ENCODE measurements at places on chromosomes 2 and 18.

DNA sequence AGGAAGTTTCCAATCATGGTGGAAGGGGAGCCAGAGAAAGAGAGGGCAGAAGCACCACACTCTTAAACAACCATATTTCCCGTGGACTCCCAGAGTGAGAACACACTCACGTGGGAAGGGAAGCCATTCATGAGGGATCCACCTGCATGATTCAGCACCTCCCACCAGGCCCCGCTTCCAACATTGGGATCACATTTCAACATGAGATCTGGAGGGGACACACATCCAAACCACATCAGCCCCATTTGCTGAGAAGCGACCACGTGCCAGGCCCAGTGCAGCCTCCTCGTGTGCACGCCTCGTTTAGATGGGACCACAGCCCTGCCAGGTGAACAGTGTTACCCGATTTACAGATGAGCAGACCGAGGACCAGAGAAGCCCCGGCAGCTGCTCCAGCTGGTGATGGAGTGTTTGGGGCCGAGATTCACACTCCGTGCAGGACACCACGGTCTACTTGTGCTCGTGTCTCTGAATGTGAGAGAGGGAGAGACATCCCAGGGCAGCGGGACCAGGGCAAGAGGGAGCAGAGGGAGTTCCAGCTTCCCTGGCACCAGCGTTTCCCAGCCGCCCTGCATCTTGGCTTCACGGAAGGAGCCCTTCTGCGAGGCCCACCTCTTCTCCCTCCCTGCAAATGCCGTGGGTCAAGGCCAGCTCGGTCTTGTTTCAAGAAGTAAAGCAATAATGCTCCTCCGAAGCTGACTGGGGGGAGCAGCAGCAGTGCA, 76.9 kb upstream of the ODC1 start:
- DNase-seq: no peak

DNA sequence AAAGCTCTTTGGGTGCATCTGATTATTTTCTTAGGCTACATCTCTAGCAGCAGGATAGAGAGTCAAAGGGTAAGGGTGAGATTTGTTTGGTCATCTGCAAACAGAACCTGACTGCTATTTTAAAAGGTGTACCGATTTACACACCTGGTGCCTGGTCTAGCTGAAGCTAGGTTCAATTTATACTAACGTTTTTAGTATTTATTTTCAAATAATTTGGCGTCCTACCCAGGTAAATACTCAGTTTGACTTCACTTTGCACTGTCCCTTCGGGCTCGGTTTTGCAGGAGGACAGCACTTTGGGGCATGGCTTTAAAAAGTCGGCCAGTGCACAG, 683 bp downstream of the PTRHD1 start:
- DNase-seq: no peak

DNA sequence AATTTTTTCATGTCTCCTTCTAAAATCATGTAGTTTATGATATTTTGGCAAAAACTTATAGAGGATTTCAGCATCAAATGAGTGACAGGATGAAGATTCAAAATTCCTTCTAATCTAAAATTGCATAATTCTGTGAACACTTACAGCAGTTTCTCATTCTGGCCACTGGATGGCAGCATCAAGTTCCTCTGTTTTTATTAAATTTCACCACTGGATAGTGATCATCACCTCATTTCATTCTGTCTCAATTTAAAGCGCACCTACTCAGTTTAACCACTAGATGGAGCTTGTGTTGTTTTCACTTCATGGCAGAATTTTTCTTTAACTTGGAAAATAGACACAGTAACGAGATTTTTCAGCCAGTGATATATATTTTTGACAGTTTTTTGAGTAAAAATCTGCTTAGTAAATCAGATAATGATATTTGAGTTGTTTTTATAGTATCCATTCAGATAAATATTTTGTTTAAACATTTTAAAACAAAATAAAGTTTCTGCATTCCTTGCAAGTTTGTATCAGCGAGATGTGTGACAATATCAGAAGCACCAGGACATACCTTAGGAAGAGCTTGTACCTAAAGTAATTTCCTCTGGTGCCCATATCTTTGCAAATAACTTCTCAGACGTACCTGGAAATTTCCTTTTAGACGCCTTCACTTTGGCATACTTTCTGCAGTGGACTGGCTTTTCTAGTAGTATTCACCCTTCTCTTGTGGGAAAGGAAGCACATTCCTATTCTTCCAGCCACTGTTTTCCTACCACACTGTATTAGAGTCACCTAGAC, 94.7 kb upstream of the ARHGAP15 start:
- no peak for DNase-seq

- no peak for DNase-seq
Measured at GRCh38 chr2:109371481-109372170, 242.1 kb downstream of the SEPTIN10 start.

- DNase-seq: no peak
Measured at GRCh38 chr2:100262046-100262445, 60.3 kb downstream of the LONRF2 start.

All from activated CD8-positive, alpha-beta memory T cell treated with anti-CD3 and anti-CD28 coated beads for 1 hour (primary cell).